Calu3 (cell line): ENCODE measurements at places on chromosomes 4 and X.
A peak's percentile ranks its signal among the peaks of the same experiment; 100 is the strongest.

- DNase-seq, result no peak
Measured at GRCh38 chr4:14387647-14388046, 614.6 kb upstream of the CPEB2 start.

DNA sequence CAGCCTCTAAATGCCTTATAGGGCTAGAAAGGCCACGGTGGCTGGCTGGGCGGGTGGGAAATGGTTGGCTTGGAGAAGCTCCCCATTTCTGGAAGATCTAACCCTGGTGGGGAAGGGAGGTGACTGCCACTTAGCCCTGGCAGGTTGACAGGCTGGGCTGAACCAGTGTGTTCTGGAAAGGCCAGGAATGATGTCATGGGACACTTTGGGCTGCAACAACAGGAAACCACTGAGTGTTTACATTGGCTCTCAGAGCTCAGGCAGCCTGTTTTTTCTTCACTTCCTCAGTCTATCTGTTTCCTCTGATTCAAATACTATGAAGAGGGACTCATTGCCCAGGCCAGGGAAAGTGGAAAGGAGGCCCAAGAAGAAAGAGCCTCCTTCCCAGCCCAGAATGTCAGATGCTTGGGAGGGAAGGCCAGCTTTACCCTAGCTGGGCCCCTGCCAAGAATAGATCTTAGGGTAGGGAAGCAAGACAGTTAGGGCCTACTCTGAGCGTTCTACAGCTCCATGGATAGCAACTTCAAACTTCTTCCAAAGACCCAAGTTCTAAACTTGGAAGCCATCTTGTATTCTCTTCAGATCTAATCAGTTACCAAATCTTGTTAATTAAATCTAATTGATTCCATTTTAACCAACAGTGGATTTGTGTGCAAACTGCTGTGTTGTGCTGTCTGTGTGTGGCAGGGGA, 65.8 kb upstream of the MSN start:
- peak; percentile 39 for DNase-seq

GRCh38 chr4:139163806-139164206, 13.2 kb downstream of the ELF2 start:
- DNase-seq, result no peak

DNA sequence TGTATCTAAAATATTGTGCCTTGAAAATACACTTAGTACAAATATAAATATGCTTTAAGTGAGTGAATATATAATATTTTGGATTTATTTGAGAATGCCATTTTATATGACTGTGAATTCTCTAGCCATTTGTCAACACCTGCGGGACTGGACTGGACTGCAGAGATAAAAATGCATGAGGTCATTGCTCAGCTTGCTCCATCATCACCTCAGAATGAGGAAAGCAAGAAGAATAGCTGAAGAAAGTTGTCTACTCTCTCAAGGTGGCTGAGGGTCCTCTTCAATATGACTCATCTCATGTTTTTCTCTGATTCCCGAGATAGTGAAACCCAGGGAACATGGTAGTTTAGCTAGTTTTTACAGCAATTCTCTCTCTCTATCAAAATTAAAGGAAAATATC, 732.5 kb upstream of the AGA start:
- DNase-seq, result no peak

GRCh38 chrX:124406294-124407014, 60.1 kb downstream of the SH2D1A start:
- peak; percentile 74 for DNase-seq

GRCh38 chrX:40773188-40773587, 37.8 kb upstream of the MED14 start:
- DNase-seq, result no peak

DNA sequence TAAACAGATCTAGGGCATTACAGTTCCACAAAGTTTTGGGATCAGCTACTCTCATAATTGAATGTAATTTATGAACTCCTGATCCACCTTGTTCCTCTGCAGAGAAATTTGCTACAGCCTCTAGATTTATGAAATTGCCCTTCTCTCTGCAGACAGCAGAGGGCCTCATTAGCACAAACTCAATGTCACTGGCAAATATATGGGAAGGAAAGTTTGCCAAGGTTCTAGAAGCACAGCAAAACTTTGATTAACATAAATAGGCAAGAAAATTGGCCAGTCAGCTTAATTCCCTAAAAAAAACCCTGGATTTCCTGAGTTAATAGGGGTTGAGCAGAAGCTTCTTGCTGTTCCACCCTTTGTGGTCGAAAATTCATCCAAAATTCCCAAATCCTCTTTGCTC, 31.5 kb downstream of the PRPS1 start:
- no peak for DNase-seq

DNA sequence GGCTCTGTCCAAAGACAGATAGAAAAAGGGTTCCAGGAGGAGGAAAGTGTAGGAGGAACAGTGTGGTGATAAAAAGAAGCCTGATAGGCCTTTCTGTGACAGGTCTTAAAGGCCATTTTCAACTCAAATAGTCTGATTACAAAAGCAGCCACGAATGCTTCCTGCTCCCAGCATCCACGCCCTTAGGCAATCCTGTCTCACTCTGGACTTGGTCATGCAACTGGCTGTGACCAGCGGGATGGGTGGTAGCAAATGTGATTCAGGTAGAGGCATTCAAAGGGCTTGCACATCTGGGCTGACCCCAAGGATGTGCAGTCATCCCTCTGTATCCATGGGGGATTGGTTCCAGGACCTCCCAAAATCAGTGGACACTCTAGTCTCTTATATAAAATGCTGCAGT, 14.4 kb upstream of the SEPSECS start:
- no peak for DNase-seq

DNA sequence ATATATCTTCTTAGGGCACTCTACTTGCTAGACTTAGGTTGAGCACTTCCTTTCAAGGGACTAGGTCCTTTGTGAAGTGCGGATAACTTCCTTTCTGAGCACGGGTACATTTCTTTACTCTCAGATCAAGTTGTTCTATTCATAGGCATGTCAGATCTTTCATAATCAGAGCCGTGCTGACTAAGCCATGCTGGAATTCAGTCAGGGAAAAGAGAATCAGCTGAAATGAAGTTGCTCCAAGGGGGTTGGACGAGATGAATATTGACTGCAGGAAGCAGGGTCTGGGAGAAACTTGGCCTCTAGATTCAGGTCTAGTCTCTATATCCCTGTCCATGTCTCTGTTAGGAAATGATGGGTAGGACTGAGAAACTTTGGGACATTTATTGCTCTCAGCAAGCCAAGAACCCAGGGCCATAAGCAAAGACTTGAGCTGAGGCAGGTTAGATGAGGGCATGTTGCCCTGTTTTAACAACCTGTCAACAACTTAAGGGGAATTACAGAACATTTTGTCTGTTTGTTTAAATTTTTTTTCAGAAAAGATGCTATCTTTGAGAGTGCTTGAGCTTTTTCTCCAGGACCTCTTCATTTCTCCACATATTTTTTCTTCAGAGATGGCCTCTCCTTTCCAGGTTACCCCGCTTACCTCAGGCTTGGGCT, 28.3 kb downstream of the AREG start:
- DNase-seq, result peak; percentile 38

DNA sequence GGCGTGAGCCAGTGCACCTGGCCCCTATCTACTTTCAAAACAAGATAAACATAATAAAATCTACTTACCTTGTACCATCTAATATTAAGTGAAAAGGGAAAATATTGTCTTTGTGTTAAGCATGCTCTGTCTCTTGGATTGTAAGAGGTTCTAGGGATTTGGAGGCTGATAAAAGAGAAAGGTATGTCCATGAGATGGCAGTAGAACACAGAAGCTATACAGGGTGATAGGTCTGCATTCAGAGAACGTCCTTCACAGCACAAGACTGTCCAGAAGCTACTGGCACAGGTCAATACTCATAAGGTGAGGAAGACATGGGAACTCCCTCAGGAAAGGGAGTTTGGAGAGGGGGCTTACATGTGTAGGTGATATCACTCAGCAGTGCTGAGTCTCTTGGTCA, 135.5 kb downstream of the TMEM47 start:
- no peak for DNase-seq

DNA sequence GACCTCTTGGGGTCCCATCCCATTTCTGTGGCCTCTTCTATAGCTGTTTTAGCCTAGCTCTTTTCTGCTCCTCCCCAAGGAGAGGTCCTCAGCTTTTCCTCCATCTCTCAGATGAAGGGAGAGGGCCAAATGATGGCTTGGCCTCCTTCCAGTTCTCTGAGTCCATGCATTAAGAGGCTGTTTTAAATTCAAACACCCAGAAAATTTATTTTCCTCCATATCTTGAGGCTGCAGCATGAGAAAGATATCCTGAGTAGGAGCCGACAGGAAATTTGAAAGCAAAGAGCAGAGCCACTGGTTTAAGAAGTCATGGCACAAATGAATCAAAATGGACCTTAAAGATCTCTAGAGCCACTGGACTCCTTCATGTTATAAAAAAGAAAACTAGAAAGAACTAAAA, 558.8 kb downstream of the MID1IP1 start:
- no peak for DNase-seq
